ENCODE measurements at places on chromosomes 11 and 22.

- DNase-seq, result no peak
Measured at GRCh38 chr11:96237766-96238266, 105.2 kb downstream of the MAML2 start.

DNA sequence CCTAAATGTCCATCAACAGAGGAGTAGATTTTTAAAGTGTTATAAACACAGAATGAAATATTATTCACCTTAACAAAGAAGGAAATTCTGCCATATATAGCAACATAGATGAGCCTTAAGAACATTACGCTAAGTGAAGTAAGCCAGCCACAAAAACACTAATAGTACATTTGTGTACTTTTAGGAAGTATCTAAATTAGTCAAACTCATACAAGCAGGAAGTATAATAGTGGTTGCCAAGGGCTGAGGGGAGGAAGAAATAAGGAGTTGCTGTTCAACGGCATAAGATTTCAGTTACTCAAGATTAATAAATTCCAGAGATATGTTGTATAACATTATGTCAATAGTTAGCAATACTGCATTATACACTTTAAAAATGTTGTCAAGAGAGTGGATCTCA, 181.7 kb upstream of the ZC3H12C start:
- no peak for DNase-seq

GRCh38 chr22:23542933-23543332, 37.2 kb downstream of the IGLL1 start:
- DNase-seq, result no peak

- DNase-seq, result no peak
Measured at GRCh38 chr11:20213790-20214189, 53.5 kb upstream of the DBX1 start.

DNA sequence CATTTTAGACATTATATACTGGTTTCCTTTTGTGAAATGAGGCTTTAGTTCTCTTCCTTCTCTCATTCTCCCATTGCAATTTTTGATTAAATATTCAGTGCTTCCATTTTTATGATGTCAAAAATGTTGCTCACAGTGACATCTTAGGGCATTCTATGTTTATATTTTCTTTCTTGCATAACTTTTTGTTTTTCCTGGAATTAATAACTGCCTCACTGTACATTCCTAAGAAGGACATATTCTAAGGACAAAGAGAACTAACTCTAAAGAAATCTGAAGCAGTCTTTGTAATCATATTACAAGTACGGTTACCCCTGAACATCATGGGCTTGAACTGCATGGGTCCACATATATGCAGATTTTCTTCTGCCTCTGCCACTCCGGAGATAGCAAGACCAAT, 25.8 kb upstream of the P2RY6 start:
- DNase-seq, result no peak

- DNase-seq, result no peak
Measured at GRCh38 chr11:96001037-96001436, 77.1 kb upstream of the MTMR2 start.

GRCh38 chr11:105821781-105822180, 200.3 kb downstream of the MSANTD4 start:
- DNase-seq, result no peak

DNA sequence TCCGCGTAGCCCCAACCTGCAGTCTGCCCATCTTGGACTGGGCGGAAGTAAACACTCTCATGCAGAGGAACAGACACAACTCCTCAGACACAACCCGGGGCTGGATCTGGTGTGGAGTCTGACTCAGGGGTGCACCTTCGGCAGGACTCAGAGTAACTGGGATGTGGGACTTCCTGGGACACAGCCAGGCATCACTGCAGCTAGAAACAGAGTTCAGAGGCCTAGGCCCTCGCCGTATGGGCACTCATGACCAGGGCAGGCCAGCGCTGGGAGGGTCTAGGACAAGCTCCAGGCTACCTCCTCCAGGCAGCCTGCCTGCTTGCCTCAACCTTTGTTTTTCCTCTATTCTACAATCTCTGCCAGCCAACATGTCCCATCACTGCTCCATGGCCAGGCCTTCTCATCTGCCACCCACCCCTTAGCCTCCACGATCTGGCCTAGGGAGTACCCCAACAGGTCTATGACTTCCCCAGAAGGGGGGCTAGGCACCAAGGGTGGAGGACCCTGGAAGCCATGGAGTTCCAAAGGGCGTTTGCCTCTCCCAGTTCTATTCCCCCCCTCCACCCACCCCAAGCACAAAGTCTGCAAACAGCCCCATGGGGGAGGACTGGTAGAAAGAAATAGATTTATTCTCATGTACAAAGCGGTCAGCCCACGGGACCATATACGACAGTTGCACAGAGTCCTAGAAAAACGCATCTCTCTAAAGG, 98.5 kb downstream of the PDE2A start:
- no peak for DNase-seq

GRCh38 chr11:31240340-31240904, 129.1 kb downstream of the DCDC1 start:
- no peak for DNase-seq

DNA sequence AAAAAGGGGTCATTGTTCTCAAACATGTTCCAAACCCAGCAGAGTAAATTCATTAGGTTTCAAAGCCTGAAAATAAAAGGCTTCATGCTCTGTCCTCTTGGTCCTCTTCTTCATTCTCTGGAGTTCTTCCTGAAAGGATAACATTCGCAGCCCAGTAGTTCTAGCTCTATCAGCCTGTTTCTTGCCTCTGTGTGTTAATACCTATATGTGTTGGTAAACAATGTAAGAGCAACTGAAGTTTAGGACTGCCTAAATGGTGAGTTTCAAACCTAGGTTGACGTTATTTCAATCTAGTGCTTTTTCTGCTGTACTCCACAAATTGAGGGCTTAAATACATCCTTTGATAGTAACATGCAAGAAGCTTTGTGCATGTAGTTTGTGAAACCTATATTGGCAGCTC, 9.4 kb downstream of the AASDHPPT start:
- DNase-seq, result no peak

DNA sequence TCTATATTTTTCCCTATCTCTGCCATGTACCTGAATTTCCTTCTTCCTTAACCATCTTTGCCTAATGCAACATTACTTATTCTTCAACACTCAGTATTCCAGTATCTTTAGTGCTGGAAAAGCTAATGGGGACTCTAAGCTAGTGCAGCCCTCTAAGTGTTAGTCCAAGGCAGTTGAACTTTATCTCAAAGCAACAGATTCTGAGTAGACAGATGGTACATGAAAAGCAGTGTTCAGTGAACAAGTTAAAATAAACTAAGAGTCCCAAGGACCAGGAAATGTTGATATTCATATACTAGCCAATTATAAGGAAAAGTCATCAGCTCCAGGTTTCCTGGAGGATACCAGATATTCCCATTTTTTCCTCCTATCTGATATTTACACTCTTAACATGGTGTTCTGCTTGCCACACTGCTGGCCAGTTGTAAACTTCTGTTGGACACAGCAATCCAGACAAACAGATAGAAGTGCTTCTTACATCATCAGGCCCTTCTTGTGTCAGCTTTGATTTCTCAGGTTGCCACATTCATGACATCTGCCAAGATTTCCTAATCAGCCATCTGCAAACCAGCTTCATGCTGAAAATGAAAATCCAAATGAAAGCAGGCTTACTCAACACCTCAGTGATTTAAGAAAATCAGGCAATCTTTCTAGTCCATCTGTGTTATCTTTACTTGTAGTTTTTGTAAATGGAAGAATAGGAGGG, 255.9 kb upstream of the POU2AF2 start:
- DNase-seq, result no peak

DNA sequence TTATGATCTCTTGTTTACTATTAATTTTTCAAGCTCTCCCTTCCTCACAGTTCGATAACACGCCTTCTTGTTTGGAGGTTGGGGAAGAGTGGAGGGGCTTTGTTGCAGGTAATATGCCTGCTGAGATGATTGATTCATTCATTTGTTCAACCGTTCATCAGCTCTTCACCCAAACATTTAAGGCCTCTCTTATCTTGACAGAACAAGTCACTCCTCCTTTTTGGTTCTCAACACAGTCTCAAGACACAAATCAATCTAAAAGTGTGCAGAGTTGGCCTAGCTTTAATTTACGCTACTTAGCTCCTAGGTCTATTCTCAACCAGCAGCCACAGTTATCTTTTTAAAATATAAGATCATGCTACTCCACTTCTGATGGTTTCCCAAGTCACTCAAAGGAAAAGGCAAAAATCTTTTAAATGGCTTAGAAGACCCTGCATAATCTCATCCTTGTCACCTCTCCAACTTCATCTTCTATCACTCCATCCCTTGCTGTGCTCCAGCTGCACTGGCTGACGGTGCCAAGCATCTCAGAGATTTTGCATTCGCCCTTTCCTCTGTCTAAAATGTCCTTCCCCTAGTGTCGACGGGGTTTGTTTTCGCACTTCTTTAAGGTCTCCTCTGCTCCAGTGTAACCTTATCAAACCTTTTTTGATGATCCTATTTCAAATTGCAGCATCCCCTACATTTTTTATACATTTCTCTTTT, 60.3 kb downstream of the AMBRA1 start:
- DNase-seq, result no peak
